Left cardiac atrium (tissue), 4 donors: ENCODE measurements at places on chromosomes 5 and 9. TPM values are rescaled to one million over a fixed set of nuclear protein-coding genes. Genes with fewer than 3 reads are reported as not detected.

DNA sequence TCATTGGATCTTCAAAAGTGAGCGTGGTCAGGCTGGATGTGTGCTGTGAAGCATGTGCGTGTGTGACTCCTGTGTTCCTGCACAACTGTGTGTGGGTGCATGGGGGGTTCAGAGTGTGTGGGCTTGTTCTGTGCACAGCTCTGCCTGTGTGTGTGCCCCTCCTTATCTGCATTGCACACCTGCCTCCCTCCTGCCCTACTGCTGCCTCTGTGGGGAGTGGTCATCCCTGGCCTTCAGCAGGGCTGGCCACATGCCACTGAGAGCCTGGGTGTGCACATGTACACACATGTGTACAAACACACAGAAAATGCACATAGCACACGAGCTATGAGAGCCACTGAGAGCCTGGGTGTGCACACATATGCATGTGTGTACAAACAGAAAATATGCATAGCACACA lies 92.1 kb downstream of the CACNA1B start:
- DNase-seq = no peak

The SLC36A3 gene
- not detected for total RNA-seq

The NSA2 gene
- 42.1 TPM for total RNA-seq

The OGN gene
- total RNA-seq = 25.6 TPM

GRCh38 chr5:10563110-10563944 lies 543 bp upstream of the ANKRD33B start:
- DNase-seq = peak; percentile 66

The ADAMTS2 gene
- total RNA-seq = 15.0 TPM

- DNase-seq = no peak
Observed at GRCh38 chr5:172008111-172008455, 1.6 kb upstream of the FBXW11 start.

DNA sequence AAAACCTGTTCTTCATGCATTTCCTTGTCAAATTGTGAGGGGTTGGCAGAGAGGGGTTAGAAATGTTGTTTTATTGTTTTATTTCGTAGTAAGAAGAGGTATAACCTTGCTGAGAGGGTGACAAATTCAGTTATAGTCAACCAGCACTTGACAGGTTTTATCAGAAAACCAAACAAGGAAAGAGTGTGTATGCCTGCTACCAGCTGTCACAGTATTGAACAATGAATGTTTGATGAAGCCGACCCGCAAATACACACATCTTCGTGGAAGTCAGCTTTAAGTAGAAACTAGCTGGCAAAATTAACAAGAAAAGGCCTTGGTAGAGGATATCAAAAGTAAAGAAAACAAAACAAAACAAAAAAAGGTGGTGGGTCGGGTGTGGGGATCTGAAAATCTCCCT lies 214.6 kb upstream of the TLE4 start:
- no peak for DNase-seq

The IRX1 gene
- total RNA-seq = not detected

GRCh38 chr5:116454417-116454927 lies 120.2 kb downstream of the SEMA6A start:
- no peak for DNase-seq

DNA sequence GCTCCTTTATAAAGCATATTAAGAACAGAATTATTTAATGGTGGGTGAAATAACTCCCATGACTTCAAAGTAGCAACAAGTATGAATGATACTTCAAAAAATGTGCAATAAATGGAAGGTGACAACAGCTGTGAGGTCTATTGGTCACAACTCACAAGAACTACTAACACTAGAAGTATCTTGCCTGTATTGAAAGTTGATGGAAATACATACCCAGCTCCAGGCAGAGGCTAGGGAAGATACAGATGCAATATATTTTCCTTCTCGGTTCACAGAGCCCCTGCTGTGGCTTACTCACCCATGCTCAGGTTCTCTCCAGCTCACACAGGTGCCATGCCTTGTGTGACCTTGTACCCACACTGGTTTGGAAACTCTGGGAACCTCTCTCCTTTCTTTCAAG lies 133.8 kb downstream of the LIFR start:
- no peak for DNase-seq

The FAM151B gene
- total RNA-seq = 2.9 TPM

The LECT2 gene
- not detected for total RNA-seq

DNA sequence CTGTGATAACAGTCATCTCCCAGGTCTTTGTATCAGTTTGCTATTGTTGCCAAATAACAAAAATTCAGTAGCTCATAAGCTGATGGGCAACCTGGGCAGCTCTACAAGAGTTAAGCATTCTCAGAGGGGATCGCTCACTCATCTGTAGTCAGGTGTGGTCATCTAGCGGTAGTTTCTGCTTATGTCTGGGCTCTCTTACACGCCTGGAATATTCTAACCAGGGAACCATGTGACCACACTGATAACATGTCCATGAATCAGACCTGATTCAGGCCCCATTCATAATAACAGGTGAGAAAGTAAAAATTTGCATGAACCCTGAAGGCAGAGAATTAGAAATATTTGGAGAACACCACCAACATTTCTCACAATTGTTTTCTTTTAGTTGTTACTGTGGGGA lies 576.1 kb downstream of the SLCO4C1 start:
- no peak for DNase-seq

- DNase-seq = no peak
Observed at GRCh38 chr9:22052376-22052945, 43.4 kb upstream of the CDKN2B start.
